ENCODE measurements at places on chromosomes 16 and 17. TPM values are rescaled to one million over a fixed set of nuclear protein-coding genes. Genes with fewer than 3 reads are reported as not detected.

ZSCAN10 gene
- not detected for total RNA-seq

C16orf89 gene
- not detected for total RNA-seq

P2RX5 gene
- total RNA-seq = 0.38 TPM

ADORA2B gene
- total RNA-seq = 108 TPM

C17orf50 gene
- not detected for total RNA-seq

Measured in smooth muscle cell of the coronary artery (primary cell).